NCI-H526 treated with DMSO at 0.1 percent for 48 hours (cell line): ENCODE measurements at places on chromosomes 16 and 17.

DNA sequence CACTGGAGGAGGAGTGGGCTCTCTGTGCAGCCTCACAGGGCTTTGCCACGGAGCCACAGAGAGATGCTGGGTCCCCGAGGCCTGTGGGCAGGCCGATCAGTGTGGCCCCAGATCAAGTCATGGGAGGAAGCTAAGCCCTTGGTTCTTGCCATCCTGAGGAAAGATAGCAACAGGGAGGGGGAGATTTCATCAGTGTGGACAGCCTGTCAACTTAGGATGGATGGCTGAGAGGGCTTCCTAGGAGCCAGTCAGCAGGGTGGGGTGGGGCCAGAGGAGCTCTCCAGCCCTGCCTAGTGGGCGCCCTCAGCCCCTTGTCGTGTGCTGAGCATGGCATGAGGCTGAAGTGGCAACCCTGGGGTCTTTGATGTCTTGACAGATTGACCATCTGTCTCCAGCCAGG, 3.9 kb downstream of the NXPH3 start:
- DNase-seq: no peak

DNA sequence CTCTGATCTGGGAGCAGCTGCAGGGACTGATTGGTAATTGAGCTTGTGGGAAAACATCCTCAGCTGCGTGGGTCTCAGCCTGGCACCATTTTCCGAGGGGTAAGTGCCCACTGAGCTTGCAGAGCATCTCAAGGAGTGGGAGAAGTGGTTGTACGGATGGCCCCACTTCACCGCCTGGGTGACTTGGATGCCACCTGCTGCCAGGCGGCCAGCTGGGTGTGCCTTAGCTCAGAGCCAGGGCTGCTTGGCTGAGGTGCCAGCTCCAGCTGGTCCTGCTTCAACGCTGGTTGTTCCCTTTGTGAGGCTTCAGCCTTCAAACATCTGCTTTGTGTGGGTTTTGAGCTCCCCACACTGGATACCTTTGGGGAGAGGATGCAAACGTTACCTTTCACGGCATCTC, 482.7 kb upstream of the EEF2KMT start:
- no peak for DNase-seq

DNA sequence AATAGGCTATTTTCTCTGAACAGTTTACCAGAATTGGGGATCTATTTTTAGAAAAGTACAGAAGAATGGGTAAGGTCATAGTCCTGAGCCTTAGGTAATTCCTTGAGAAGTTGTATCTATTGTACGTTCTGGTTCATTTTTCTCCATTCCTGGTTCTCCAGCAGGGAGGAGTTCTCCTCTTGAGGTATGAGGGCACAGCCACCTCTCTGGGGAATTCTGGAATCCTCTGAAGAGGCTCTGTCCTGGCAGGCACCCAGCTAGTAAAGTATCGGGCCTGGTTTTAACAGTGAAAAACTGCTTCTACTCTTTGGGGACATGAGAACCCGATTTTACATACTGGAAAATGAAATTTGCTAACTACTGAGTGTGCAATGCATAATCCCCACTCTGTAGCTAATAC, 19.6 kb upstream of the PMFBP1 start:
- no peak for DNase-seq

DNA sequence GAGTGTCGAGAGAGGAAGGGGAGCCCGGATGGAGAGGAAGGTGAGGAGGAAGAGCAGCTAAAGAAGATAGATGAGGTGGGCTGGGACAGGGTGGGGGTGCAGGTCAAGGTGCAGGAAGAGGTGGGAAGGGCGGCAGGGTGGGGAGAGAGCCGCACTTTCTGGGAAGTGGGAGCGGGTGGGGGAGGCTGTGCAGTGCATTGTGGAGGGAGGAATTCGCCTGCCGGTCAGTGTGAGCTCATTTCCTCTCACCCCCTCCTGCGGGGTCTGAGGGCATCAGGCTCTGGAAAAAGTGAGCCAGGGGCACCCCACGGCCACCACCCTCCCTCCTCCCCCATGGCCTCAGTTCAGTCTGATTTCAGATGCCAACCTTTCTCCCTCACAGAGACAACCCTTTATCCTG, 2.5 kb upstream of the ARHGAP23 start:
- DNase-seq: no peak

DNA sequence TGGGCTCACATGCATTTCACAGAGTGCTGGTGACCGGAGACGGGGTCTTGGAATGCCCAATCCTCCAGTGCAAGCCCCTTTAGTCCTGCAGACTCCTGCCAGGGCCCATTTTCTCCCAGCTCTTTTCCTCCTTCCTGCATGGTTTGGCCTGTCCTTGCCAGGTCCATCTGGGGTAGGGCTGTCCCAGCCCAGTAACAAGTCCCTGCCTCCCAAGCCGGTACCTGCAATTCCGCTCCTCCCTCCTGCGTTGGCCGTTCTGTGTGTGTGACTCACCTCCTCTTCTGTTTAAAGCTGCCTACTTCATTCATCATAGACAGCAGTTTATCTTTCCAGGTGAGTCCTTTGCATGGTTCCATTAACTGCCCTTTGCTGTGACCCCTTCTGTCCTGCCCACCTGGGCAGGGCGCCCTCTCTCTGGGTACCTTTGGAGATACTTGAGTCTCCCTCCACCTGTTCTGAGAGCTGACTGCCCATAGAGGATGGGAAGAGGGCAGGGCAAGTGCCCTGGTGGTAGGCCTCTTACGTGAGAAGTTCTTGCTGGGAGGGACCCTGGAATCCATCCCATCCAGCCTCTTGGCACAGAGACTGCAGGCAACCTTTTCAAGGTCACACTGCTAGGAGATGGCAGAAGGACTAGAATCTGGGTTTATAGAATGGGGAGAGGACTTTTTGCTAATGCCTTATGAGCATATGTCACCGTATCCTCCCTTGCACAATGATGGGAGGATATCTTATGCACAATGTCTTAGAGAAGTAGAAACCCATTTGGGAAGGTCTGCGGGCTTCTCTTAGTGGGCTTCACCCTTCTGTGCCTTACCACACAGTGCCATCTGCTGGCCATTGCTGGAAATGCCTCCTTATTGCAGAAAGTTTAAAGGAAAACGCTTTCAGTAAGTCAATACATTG, 29.7 kb upstream of the LGALS9 start:
- peak; percentile 56 for DNase-seq

DNA sequence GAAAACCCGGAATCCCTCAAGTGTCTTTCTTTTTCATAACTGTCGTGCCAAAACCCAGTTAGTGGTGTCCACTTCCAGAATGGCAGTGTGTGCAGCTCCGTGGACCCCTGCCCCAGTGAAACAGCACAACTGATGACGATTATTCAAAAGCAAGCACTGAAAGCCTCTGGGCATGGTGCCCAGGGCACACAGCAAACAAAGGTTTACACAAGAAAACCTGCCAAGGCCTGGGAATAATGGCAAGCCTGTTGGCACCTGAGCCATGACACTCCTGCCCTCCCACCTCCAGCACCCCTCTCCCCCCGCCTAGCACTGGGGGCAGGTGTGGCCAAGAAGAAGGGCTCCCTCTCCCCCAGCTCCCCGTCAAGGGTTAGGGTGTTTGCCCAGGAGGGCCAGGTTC, 2.8 kb downstream of the PKMYT1 start:
- DNase-seq: no peak

GRCh38 chr16:11303405-11304138, 22.4 kb upstream of the PRM1 start:
- DNase-seq: peak; percentile 53

DNA sequence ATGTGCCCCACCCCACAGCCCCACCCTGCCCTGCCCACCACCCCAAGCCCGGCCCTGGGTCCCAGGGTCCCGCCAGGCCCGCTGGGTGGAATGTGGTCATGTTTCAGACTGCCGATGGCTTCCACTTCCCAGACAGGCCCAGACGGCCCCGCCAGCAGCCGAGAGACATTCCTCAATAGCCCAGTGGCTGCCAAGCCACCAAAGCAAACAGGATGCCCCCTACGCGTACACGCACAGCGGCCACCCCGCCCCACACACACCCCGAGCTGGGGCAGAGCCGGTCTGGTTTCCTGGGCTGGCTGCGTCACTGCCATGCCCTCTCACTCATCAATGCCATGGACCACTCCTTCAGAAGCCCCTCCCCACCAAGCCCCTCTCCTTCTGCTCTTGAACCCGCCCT, 1.2 kb upstream of the KRT17 start:
- DNase-seq: no peak

- DNase-seq: no peak
These were observed 256.7 kb downstream of the CDH11 start for GRCh38 chr16:64865069-64865696.

DNA sequence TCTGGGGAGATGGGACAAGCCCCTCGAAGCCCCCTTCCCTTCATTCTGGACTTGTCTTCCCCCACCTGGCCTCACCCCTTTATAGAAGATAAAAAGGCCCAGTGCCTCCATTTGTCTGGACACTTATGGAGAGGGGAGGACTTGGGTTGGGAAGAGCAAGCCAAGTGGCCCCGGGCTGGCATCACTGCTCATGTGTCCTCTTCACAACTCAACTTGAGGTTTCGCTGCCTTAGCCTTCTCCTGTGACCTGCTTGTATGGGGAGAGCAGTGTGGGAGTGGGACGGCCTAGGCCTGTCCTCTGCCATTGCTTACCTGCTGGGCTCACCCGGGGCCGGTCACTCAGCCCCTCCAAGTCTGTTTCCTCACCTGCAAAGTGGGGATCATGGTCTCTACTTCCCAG, 1.4 kb downstream of the PAQR4 start:
- DNase-seq: peak; percentile 9

GRCh38 chr16:82055117-82055516, 20.1 kb downstream of the HSD17B2 start:
- no peak for DNase-seq

DNA sequence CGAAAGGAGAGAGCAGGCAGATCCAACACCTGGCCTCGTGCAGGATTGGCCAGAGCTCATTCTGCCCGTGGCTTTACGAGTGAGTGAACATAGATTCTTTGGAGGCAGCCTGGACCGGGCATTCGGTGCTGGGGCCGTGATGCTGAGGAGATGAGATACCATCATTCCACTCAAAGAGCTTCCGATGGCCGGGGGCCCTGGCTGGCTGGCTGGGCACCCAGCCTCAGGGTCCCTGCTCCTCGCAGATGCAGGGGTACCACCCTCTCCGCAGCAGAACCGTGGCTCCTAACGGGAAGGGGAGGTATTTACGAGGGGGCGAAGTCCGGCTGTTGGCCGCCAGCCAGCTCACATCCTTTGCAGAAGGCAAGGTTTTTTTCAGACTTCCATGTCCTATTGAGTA, 66.1 kb upstream of the FOXF1 start:
- no peak for DNase-seq

DNA sequence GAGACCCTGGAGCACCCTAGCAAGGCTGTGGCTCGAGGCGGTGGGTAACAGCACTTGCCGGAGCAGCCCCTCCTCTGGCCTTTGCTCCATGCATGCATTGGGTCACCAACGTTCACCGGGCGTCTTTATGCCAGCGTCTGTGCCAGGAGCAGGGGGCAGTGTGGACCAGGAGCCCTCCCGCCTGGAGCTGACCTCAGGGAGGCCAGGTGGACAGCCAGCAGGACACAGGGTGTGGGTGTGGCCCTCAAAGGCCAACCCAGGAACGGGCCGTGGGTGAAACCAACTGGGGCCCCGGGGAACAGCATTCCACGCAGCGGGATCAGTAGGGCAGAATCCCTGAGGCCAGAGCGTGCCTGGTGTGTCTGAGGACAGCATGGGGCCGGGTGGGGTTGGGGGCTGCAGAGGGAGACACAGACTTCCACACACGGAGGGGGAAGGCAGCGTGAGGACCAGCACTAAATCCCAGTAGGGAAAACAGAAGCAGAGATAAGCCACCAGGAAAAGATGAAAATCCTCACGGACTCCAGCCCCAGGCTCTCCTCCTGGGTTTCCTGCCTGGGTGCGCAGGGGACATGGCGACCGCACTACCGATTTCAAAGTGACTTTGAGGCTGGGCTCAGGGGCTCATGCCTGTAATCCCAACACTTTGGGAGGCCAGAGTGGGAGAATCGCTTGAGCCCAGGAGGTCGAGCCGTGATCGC, 2.9 kb upstream of the CD7 start:
- no peak for DNase-seq

DNA sequence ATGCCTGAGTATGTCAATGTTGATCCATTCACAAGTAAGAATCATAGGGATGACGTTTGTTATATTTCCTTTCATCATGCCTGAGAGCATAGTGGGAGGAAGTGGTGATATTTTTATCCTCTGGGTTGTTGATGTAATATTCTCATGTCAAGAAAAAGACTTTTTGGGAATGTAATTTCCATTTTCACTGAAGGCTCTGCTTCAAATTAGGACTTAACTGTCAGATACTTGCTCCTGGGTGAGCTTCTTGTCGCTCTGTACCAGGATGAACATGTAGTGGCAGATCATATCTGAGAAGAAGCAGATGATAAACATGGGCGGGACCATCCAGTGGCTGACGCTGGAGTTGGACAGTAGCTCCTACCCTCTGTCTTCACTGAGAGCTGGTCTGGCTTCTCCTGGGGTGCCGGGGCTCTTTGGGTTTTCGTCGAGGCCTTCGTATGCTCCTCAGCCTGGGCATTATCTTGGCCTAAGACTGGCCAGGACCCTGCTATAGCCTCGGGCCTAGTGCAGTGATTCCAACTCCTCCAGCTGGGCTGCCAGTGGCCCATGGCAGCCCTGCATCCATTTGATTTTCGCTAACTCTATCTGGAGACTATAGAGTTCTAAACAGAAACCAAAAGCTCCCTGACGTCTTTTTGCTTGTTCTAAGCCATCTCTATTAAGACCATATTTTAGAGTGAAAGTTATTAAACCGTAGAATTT, 19.7 kb downstream of the CYB5B start:
- DNase-seq: no peak

- DNase-seq: no peak
These were observed 5.7 kb upstream of the PHAF1 start for GRCh38 chr16:67104061-67104460.

DNA sequence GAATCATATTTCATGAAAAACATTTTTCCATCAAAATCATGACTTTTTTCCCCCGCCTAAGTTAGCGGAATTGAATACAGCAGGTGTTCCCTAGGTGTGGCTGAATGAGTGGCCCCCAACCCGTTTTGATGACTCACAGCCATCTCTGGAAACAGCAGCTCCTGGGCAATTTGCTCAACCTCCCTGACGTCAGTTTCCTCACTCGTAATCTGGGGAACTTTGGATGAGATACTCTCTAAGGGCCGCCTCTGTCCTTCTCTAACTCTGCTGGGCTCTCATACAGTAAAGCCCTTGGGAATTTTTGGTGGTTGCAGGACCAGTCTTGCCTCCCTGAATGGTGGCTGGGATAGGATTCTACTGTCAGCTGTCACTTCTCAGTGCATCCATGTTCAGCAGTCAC, 11.6 kb upstream of the NTN1 start:
- no peak for DNase-seq

- DNase-seq: no peak
These were observed 2.6 kb downstream of the RARA start for GRCh38 chr17:40311575-40311974.

DNA sequence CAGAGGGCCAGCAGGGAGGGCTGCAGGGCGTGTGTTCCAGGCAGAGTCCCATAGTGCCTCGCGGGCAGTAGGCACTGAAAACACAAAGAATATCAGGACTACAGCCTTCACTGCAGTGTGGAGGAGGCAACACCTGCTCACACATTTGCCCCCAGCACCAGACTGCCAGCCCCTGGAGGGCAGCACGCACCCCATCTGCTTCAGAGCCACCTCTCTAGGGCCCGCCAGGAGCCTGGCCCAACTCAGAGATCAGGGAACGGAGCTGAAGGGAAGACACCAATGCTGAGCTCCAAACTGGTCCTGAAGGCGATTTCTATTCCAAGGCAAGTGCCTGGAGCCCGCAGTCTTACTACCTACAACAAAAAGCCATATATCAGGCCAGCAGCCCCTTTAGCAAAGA, 130.3 kb downstream of the ZNF423 start:
- no peak for DNase-seq
